HL-60 (cell line): ENCODE measurements at places on chromosomes 2 and 18.

DNA sequence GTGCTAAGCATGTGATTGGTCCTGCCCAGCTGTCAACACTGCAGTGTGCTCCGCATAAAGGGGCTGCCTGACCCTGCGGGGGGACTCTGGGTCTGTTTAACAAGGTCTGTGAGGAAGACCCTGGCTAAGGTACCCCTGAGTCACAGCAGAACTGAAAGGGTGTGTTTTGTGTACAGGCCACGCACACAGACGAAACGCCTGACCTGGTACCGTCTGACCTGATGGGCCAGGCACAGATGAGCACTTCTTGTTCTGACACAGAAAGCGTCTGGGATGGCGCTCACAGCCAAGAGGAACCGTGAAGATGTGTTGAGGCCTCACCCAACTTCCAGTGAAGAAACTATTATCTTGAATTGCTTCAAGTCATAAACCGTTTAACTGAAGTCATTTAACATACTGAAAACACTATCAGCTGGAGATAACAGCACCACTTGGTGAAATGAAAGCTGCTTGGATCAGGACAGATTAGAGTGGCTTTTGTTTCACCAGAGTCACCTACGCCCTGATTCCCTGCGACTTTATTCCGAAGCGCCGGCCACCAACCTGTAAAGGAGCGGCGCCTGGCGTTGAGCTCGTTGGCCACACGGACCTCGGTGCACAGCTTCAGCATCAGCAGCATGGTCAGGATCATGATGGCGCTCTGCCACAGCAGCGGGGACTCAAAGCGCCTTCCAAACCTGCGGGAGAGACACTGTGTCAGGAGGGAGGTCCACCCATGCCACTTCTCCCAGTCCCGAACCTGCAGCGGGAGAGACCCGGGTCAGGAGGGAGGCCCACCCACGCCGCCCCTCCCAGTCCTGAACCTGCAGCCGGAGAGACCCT is 8.5 kb downstream of the SLC66A2 start:
- DNase-seq: no peak

- DNase-seq: no peak
These were observed 52.2 kb upstream of the B3GNT2 start for GRCh38 chr2:62143696-62144095.

DNA sequence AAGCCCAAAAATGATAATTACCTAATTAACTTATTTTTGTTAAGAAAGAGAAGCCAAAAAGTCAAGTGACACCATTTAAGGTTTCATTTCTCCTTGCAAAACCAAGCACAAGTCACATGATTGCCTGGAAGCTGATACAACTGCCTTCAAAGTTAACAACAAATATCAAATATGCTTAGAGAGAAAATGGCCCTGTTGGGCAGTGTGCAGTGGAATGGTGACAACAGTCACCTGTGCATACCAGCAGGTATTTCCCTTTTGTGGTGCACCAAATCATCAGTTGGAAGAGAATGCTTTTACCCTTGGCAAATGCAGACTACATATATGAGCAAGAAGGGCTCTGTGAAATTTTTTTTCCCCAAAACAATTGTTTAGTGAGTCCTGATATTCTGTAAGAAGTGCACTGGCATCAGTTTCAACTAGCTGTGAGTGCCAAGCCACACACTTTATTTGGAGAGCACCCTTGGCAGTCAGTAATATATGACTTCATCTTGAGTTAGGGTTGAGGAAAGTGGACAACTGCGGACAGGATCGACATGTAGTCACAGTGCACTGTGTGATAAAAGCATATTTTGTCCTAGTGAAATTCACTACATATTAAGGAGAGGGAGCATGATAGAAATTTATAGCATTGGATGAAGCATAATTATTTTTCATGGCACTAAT is 74.9 kb upstream of the DOCK10 start:
- DNase-seq: no peak

DNA sequence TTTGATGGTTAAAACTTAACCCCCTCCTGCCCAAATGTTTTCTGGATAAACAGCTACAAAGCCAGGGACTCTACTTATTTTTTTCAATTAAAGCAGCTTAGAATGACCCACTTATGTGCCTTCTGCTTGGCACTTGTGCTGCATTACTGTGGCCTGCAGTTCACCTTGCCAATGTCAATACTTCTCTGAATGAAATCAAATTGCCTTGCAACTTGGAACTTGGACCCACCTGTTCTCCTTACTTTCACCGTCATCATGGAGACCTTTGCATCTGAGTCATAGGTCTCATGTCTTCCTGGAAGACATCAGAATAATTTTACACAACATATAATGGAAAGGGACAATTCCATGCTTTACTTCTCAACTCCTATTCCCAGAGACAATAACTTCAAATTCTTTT is 92.1 kb upstream of the FHL2 start:
- no peak for DNase-seq

GRCh38 chr2:113304702-113305101 is 26.0 kb upstream of the PAX8 start:
- no peak for DNase-seq

GRCh38 chr2:30800159-30800558 is 7.1 kb downstream of the CAPN13 start:
- no peak for DNase-seq

GRCh38 chr2:227805578-227805977 is 8.1 kb upstream of the CCL20 start:
- no peak for DNase-seq

GRCh38 chr2:129469389-129469788 is 510.1 kb upstream of the RAB6C start:
- DNase-seq: no peak

DNA sequence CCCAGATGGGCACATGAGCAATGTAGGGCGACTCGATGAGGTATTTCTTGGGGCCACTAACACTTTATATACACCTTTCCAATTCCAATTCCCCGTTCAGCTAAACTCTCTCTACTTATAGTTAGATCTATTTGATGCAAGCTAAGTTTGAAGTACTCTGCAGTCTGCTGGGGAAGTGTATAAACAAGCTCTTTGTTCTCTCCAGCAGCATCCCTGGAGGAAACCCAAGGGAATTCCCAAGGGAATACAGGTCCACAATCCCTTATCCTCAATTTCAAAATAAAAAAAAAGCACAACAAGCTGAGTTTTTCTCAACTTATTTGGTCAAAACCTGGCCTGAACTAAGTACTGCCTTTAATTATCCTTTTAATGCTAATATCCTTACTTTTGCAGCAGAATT is 433.3 kb downstream of the NBAS start:
- DNase-seq: no peak

DNA sequence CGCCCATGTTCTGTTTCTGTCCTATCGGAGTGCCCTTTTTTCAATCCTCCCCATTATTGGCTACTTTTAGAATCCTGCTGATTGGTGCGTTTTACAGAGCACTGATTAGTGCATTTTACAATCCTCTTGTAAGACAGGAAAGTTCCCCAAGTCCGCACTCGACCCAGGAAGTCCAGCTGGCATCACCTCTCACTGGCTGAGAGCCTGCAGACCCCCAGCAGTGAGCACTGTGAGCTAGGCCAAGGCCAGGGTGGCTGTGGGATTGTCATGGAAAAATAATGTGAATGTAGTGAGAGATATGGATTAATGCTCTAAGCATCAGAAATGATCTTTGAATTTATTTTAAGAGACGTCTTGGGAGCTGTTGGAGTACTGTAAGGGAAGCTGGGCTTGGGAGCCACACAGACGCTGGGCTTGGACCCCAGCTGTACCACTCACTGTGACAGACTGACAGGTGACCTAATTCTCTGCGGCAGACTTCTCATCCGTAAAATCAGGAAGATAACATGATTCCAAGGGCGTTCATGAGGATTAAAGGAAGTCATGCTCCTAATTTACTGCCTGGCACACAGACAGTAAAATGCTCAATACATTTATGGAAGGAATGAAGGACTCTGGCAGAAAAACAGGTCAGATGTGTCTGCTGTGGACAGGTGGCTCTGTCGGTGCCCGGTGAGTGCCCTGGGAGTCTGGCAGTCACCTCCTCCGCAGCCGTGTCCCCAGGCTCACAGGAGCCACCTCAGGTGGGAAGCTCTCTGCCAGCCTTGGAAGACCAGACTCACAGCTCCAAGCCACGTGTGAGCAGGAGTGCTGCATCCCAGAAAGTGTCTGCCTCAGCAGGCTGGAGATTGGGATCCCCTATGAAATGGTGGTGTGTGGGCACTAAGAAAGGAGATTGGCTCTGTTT is 105.5 kb downstream of the FAM168B start:
- no peak for DNase-seq
